ENCODE measurements at places on chromosomes 1 and 21.

GRCh38 chr1:167332503-167332902, 111.8 kb downstream of the POU2F1 start:
- DNase-seq: no peak

- peak; percentile 5 for DNase-seq
Measured at GRCh38 chr21:33434770-33435360, 31.7 kb downstream of the IFNGR2 start.

DNA sequence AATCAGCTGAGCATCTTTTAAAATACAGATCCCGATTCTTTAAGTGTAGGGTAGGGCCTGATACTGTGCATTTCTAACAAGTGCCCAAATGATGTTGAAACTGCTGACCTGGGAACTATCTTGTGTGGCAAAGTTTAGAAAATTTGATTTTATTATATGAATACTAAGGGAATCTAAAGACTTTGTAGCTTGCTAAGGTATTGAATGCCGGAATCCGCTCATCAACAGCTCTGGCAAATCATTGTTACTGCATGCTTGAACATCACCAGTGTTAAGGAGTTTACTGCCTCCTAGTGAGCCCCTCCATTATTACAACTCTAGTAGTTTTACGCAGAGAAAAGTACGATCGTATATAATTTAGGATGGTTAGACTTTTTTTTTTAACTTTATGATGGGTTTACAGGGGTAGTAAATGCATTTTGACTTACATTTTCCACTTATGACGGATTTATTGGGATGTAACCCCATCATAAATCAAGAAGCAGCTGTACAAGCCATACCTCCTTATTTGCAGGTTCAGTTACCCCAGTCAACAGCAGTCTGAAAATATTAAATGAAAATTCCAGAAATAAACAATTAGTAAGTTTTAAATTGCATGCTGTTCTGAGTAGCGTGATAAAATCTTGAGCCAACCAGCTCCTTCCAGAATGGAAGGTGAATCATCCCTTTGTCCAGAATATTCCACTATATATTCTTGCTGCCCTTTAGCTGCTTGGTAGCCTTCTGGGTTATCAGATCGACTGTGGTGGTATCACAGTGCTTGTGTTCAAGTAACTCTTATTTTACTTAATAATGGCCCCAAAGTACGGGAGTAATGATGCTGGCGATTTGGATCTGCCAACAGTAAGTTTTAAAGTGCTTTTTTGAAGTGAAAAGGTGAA, 892 bp downstream of the TYW3 start:
- DNase-seq: no peak

DNA sequence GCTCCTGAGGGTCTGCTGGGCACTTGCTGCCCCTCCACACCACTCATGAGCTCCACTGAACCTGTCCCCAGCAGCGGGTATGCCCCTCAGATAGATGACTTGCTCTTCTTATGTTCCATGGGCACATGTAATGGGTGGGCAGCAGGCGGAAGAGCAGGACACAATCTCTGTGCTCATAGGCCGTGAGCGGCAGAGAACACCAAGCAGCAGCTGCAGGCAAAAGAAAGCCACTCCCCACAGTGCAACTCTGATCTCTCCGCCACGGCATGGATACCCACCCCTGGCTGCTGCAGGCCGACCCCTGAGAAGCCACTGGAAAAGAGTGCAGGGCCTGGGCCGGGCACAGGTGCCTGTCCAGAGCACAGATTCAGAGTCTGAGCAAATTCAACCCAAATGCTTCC, 135.2 kb upstream of the RUNX3 start:
- DNase-seq: no peak

GRCh38 chr1:159171254-159171687, at the start of gene CADM3:
TSS of gene CADM3 (plus strand) at chr1:159171615. CDS start at chr1:159171766, 151 bp downstream.
- peak; percentile 51 for DNase-seq

- DNase-seq: no peak
Measured at GRCh38 chr1:214318356-214318755, 37.4 kb downstream of the SMYD2 start.

DNA sequence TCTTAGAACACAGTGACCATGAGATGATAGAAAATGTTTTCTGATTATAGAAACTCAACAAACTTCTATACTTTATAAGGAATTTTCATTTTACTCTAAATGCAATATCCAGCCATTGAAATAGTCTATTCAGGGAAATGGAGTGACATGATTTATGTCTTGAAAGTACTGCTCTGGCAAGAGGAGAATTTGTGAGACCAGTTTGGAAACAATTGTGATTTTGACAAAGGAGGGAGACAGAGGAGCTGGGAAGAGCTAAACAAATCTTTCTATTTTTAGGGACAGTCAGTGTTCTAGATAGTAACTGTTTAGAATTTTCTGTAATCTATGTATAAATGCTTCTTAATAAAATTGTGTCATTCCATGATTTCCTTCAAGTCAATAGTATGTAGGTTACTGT, 252.3 kb downstream of the FMN2 start:
- no peak for DNase-seq

GRCh38 chr21:32764186-32764585, 7.4 kb downstream of the PAXBP1 start:
- no peak for DNase-seq

GRCh38 chr1:56135069-56135863, 444.1 kb downstream of the PLPP3 start:
- no peak for DNase-seq

DNA sequence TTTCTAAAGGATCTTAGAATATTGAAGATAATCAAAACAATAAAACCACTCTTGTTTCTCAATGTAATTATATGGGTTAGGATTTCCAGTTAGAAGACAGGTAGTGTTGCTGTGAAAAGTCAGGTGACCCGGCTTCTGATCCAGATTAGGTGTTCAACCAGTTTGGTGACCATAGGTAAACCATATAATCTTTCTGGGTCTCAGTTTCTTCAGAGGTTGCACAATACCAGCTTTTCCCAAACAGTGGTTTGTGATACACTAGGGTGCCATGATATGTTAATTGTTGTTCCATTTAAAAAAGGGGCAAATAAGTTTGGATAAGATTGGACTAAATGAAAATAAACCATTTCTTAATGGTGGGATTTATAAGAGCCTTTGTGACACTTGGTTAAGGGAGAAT, 64.5 kb upstream of the DMRTA2 start:
- no peak for DNase-seq

DNA sequence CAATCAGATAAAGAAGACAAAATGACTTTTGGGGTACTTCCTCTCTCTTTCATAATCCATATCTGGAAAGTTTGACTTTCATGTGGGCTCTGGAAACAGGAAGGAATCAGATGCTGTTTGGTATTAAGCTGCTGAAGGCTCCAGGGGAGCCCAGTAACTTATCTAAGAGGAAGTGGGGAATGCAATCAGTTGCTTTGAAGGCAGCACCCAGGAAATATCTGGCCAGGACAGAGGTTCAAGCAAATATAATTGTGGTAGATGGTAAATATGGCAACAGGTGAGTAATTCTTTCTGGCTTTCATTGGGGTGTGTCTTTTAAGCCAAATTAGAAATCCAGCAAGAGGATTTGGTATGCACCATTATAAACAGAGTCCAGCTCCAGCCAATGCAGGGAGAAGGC, 44.4 kb downstream of the COLGALT2 start:
- no peak for DNase-seq

DNA sequence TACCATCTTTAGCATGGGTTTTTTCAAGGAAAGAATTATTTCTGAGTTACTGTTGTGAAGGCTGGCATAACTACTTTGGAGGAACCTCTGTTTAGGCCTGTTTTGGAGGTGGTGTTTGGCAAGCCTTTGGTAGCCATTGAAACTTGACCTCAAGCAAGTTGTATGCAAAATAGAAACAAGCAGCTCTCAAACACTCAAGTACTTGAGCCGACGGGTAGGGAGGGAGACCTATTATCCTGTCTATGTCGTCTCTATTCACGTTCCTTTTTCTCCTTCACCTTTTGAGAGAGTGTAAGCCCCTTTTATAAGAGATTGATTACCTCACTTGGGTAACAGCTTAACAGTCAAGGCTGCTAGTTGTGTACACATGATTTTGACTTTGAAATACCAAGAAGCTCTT, 878.3 kb upstream of the CXADR start:
- DNase-seq: no peak

DNA sequence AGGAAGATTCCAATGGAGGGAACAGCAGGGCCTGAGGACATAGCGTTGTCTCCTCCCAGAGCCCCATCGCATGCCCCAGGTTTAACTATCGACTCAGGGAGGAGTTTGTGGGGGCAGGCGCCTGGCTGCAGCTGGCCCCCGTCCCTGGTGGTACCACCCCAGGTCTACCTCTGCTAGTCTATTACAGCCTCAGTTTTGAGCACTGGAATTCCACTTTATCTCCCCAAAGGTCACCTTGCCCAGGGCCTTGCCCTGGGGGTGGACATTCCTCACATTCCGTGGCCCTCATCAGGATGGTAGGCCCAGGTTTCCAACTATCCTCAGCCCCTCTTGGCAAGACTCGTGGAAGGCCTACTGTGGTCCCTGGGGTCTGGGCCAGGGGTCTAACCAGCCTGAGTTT, 65.4 kb upstream of the SSBP3 start:
- DNase-seq: no peak

DNA sequence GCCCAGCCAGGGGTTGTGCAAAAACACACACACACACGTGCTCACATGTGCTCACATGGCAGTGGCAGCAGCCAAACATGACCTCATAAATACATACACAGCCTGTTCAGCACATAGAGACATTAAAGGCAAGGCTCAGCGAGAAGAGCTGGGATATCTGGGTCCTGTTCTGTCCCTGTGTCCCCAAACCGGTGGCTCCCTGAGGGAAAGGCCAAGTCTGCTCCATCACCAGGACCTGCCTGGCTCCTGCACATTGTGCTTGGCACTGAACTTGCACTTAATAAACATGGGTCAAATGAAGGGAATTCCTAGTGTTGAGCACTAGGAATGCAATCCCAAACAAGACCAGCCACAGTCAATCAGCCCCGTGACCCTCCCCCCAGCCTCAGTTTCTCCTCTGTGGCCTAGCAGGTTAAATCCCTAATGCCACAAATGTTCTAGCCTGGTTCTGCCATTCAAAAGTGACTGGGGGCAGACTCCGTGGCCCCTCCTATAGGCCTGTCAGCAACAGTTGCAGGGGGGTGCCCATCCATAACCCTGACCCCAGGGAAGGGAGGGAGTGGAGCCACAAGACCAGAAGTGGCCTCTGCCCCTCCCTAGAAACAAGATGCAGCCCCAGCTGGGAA, 160.9 kb upstream of the VAMP3 start:
- DNase-seq: no peak

DNA sequence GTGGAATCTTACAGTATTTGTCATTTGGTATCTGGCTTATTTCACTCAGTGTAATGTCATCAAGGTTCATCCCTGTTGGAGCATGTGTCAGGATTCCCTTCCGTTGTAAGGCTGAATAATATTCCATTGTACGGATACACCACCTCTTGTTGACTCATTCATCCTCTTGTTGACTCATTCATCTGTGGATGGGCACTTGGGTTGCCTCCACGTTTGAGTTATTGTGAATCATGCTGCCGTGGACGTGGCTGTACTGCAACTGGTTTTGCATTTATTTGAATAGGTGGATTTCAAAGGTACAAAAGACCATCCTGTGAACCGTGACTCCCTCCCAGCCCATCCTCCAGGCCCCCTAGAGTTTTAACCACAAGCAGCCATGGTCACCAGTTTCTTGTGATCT, 11.9 kb upstream of the TCP10L start:
- DNase-seq: no peak

DNA sequence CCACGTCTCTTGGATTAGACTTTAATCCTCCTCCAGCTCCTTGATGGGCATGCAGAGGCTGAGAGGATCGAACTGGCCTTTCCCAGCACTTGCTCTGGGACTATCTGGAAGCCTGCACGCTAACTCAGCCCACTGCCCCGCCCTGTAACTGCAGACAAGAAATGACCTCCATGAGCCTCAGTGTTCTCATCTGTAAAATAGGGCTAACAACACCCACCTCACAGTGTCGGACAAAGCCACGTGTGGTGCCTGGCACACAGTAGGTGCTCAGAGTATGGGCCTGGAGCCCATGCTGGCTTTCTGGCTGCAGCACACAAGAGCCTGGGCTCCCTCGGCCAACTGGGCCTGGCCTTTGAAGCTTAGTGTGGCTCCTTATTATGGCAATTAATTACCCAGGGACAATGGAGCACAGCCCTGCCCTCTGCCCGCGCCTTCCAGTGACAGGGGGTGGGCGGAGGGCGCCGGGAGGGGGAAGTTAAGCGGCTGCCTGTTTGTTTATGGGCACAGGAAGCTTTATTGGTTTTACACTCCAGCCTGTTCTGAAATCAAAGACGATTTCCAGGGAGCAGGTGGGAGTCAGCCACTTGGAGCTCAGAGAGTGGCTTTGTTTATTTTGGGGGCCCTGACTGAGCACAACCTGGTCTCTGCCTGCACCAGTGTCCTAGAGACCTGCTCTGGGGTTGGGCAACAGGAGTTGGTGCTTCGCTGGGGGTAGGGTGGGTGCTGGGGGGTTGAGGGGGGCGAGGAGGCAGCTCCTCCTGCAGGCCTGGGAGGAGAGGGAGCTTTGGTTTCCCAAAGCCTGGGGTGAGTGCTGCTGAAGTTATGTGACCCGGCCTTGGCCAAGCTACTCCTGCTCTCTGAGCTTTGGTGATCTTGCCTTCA, 31.0 kb downstream of the PAX7 start:
- no peak for DNase-seq

- DNase-seq: no peak
Measured at GRCh38 chr1:234656944-234657654, 47.1 kb upstream of the IRF2BP2 start.

DNA sequence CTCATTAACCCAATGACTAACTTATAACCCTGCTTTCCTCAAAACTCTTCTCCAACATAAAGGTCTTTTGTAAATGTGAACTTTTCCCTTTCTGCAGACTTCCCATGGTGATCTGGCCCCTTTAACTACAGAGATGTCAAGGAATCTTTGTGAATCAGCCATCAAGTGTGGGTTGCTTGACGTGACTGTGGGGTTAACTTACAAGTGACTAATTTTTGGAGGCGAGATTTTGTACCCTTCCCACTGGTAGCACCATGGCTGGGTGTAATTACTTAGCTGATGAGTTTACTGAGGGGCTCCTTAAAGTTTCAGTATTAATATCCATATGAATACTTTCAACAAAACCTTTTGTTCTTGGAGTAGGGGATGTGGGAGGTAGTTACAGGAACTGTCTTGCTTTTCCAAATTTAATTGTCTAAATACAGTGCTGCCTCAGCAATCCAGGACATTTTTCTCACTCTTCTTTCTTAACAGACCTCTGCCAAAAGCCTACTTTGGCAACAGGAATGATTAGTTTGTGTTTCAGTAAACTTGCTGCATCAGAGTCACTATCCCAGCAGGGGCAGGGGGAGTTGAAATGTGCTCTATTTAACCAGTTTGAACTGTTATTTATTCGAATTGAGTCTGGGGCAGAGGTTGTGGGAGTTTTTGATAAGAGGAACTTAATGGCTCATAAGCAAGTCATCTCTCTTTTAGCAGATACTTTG, 217.3 kb upstream of the FGGY start:
- DNase-seq: no peak
